ENCODE measurements at places on chromosomes 2 and 18.

GRCh38 chr2:14932285-14932684 lies 299.8 kb downstream of the LRATD1 start:
- no peak for DNase-seq

- no peak for DNase-seq
These were observed 25.7 kb downstream of the BCL11A start for GRCh38 chr2:60527762-60528161.

GRCh38 chr18:66734451-66734850 lies 130.6 kb upstream of the CDH19 start:
- DNase-seq, result no peak

DNA sequence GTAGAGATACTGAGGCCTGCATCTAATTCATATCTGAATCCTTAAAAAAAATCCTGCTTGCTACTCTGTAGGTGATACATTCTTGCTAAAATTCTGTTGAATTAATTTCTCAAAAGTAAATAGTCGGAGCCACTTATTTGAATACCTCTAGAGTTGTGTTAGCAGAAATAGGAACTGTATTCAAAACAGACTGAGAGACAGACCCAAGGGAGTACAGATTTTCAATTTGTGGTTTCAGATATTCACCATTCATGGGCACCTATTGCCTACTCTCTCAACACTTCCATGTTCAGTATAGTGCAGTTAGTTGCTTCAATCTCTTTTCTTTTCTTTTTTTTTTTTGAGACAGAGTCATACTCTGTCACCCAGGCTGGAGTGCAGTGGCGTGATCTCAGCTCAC lies 46.6 kb upstream of the CTLA4 start:
- DNase-seq, result no peak

- no peak for DNase-seq
These were observed 4.0 kb downstream of the TRIP12 start for GRCh38 chr2:229917793-229918192.

GRCh38 chr2:172751564-172751963 lies 15.9 kb downstream of the RAPGEF4 start:
- no peak for DNase-seq
